CD4-positive, alpha-beta memory T cell (primary cell): ENCODE measurements at places on chromosomes 5 and 9. TPM values are rescaled to one million over a fixed set of nuclear protein-coding genes. Genes with fewer than 3 reads are reported as not detected.
A peak's percentile ranks its signal among the peaks of the same experiment; 100 is the strongest.

GPR151 gene
- total RNA-seq, result not detected

CETN3 gene
- total RNA-seq, result 15.9 TPM

WDR31 gene
- total RNA-seq, result 0.33 TPM

ALDOB gene
- total RNA-seq, result not detected

RNF38 gene
- total RNA-seq, result 78.3 TPM

SLC22A5 gene
- 10.0 TPM for total RNA-seq

GCNT4 gene
- 30.8 TPM for total RNA-seq

SLCO6A1 gene
- not detected for total RNA-seq

POC5 gene
- total RNA-seq, result 20.0 TPM

PCDHA9 gene
- not detected for total RNA-seq

CDKN2B gene
- total RNA-seq, result 0.64 TPM

ADAMTS6 gene
- 0.89 TPM for total RNA-seq

CLINT1 gene
- 70.5 TPM for total RNA-seq

FGF18 gene
- total RNA-seq, result 0.17 TPM

AIF1L gene
- total RNA-seq, result not detected

DNA sequence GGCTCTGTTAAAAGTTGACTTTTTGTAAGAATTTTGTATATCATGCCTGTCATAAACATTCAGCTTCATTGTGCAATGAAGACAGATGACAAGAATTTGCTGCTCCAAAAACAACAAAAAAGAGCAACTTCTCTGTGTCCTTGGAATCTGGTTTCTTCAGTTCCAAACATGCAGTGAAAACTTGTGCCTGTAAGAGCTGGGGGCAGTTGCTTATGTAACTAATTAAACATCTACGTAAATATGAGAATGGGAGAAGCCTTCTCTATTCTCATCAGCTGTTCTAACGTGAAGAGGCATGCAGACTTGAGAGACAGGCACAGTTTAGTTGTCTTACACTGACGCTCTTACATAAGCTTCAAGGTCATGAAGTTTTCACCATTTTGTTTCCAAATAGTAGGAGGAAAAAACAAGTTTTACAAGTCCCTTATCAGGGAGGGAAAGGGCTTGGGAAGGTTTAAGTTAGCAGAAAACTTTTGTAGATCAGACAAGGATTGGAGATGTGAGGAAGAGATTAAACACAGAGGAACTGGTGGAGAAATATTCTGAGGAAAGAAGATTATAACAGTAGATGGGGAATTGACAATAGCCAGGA, 170.4 kb downstream of the RFK start:
- H3K4me1 ChIP-seq, result no peaks in the 10 kb centered on the region
- no peak for DNase-seq
- H3K36me3 ChIP-seq, result no peaks in the 10 kb centered on the region
- H3K4me3 ChIP-seq, result no peak overlapping the region
- H3K27me3 ChIP-seq, result no peaks in the 10 kb centered on the region
- no peak overlapping the region for H3K27ac ChIP-seq

- H3K4me1 ChIP-seq, result no peaks in the 10 kb centered on the region
- no peaks in the 10 kb centered on the region for H3K27me3 ChIP-seq
- no peak for DNase-seq
- H3K36me3 ChIP-seq, result no peaks in the 10 kb centered on the region
- no peak overlapping the region for H3K27ac ChIP-seq
- no peak overlapping the region for H3K4me3 ChIP-seq
Measured at GRCh38 chr5:174773371-174773770, 49.0 kb downstream of the MSX2 start.

DNA sequence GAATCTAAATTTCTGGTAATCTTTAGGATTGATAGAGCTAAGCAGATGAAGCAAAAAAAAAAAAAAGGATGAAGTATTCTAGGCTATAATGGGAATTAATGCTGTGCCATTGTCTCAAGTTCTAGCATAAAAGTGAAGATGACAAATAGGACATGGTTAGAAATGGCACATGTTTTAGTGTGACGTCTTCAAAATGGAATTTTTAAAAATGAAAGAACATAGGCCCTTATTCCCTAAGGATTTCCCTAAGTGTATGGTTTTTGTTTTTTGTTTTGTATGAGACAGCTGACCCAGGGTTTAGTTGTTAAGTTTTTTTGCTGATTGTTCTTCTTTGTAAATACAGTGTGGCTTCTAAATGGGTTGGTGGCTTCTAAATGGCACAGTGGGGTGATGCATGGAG, 7.1 kb downstream of the TLE4 start:
- H3K36me3 ChIP-seq, result no peaks in the 10 kb centered on the region
- peaks cover 96% of the 10 kb centered on the region for H3K4me1 ChIP-seq
- no peak for DNase-seq
- H3K27ac ChIP-seq, result no peak overlapping the region

DNA sequence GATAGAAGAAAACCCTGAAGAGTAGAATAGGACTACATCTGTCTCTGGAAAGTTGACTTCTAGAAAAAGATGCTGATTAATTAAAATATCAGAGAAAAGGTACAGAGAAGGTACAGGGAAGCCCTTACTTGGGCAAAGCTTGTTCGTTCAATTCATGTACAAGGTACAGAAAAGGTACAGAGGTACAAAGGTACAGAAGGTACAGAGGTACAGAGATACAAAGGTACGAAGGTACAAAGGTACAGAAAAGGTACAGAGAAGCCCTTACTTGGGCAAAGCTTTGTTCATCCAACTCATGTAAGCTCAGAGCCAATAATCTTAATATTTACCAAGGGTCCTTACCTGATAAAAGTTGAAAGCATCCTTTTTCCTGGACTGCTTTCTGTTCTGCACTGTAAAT, 182.3 kb downstream of the PCSK1 start:
- no peaks in the 10 kb centered on the region for H3K36me3 ChIP-seq
- H3K27ac ChIP-seq, result no peak overlapping the region
- no peak overlapping the region for H3K4me3 ChIP-seq
- H3K4me1 ChIP-seq, result no peaks in the 10 kb centered on the region

- no peaks in the 10 kb centered on the region for H3K4me1 ChIP-seq
- H3K36me3 ChIP-seq, result no peaks in the 10 kb centered on the region
- no peak overlapping the region for H3K4me3 ChIP-seq
- H3K27ac ChIP-seq, result no peak overlapping the region
Measured at GRCh38 chr5:91089758-91090157, 293.4 kb downstream of the ARRDC3 start.

DNA sequence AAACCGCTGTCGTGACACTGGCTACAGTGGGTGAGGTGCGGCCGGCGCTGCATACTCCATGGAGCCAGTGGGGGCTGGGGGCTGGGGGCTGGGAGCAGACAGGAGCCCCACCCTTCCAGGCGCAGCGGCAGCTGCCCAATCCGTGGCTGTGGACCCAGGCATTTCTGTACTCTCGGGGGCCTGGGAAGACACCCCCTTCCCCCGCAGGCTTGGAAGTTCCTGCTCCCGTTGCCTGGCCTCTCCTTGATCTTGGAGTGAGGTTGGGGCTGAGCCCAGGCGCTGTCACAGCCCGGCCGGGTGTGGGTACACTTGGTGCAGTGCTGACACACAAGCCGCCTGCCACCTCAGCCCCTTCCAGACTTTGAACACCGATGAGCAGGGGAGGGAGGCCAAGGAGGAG, 27.7 kb upstream of the GGTA1 start:
- no peak for DNase-seq
- no peaks in the 10 kb centered on the region for H3K27me3 ChIP-seq
- H3K27ac ChIP-seq, result no peak overlapping the region
- H3K4me3 ChIP-seq, result no peak overlapping the region
- no peaks in the 10 kb centered on the region for H3K36me3 ChIP-seq

- no peak for DNase-seq
- no peaks in the 10 kb centered on the region for H3K4me1 ChIP-seq
- H3K27ac ChIP-seq, result no peak overlapping the region
- no peaks in the 10 kb centered on the region for H3K27me3 ChIP-seq
- no peaks in the 10 kb centered on the region for H3K36me3 ChIP-seq
Measured at GRCh38 chr9:18208166-18209059, 265.5 kb upstream of the ADAMTSL1 start.

DNA sequence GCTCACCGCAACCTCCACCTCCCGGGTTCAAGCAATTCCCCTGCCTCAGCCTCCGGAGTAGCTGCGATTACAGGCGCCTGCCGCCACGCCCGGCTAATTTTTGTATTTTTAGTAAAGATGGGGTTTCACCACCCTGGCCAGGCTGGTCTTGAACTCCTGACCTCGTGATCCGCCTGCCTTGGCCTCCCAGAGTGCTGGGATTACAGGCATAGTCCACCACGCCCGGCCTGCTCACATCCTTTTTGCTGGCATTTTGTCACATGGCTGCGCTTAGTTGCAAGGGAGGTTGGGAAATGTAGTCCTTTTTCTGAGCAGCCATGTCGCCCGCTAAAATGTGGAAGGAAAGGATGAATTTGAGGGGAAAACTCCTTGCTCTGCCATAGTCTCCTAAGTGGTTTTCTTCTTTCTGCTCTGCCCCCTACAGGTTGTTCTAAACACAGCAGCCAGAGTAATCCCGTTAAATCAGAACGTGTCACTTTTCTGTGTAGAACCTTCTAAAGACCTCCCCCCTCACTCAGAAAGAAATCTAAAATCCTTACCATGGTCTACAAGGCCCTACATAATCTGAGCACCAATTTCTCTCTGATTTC, 57.8 kb upstream of the HSPA9 start:
- H3K4me1 ChIP-seq, result no peaks in the 10 kb centered on the region
- no peak overlapping the region for H3K4me3 ChIP-seq
- H3K27ac ChIP-seq, result no peak overlapping the region
- no peaks in the 10 kb centered on the region for H3K36me3 ChIP-seq
- peaks cover 4% of the 10 kb centered on the region for H3K27me3 ChIP-seq

GRCh38 chr5:118653872-118654271, 334.5 kb downstream of the DTWD2 start:
- H3K27me3 ChIP-seq, result no peaks in the 10 kb centered on the region
- no peak overlapping the region for H3K4me3 ChIP-seq
- H3K27ac ChIP-seq, result no peak overlapping the region
- H3K36me3 ChIP-seq, result no peaks in the 10 kb centered on the region

DNA sequence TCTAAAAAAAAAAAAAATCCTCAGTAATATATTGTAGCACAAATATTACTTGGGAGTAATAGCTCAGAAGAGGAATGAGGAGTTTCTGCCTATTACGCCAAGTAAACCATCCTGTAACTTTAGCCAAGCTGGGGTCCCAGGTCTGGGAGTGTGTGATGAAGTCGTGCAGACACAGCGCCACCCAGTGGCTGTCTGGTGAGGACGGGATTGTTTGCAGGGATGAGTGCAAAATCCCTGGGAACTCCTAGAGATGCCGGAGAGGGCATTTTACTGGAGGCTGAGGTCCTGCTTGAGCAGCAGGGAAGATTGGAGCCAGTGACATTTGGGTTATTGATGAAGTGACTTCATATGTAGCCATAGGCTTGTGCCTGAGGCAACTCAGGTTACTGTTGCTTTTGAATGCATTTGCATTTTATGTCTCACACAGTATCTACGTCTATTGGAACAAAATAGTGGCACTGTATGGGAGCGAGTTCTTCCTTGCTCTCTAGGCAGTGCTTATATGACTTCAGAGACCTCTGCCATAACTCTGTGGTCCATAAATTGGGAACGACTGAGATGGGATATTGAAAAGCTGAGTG, 72.8 kb downstream of the PSAT1 start:
- DNase-seq, result peak; percentile 38
- H3K4me1 ChIP-seq, result no peaks in the 10 kb centered on the region

DNA sequence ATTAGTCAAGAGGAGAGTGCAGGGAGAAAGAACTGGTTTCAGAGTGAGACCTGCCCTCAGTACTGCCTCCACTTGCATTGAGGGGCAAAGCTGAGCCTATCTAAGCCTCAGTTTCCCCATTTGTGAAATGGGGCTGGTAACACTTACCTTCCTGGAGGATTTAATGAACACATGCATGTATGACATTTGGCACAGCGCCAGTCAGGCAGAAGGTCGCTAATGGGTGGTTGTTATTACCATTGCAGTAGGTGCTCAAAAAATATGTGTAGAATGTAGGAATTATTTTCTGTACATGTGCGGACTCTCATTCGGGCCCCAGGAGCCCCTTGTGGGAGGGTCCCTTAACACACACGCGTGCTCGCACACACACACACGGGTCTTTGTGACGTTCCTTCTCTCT, 10.9 kb downstream of the FAT2 start:
- no peaks in the 10 kb centered on the region for H3K27me3 ChIP-seq
- H3K4me1 ChIP-seq, result no peaks in the 10 kb centered on the region
- no peak for DNase-seq
- H3K36me3 ChIP-seq, result no peaks in the 10 kb centered on the region

DNA sequence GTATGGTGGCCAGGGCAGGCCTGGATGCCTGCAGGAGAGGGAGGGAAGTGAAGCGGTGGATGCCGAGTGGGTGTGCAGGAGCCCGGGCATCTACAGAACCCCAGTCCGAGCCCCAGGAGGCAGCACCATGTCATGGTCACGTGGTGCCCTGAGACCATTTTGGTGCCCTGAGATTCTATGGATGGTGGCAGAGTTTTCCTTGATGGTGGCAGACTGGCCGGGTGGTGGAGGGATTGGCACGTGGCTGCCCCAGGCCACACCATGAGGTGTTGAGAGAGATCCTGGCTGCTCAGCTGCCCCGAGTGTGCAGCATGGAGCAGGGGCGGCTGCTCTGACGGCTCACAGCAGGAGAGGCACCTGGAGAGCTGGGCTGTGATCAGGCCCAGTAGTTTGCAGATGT, 52.3 kb downstream of the SYK start:
- H3K27me3 ChIP-seq, result no peaks in the 10 kb centered on the region
- no peak overlapping the region for H3K4me3 ChIP-seq
- no peak for DNase-seq
- H3K4me1 ChIP-seq, result no peaks in the 10 kb centered on the region
- H3K36me3 ChIP-seq, result no peaks in the 10 kb centered on the region
